ENCODE measurements at places on chromosomes 2 and 18.

DNA sequence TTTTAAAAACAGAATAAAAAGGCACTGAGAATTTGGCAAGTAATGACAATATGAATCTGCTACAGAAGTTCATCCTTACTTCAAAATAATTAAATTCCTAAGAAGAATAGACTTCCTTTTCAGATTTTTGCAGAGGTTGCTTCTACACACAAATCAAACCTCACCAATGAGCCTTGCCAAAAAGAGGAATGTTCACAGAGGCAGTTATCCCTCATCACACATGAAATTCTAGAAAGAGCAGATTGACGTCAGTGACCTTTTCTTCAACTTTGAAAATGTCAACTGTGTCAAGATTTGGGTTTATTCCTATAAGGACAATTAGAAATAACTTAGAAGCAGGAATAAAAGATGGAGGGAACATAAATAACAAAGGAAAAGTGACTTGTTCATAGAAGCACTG lies 64.6 kb downstream of the MBD2 start:
- no peak overlapping the region for H3K27ac ChIP-seq
- no peak overlapping the region for H3K4me3 ChIP-seq
- H3K4me1 ChIP-seq = no peaks in the 10 kb centered on the region
- no peaks in the 10 kb centered on the region for H3K36me3 ChIP-seq
- no peak for DNase-seq

GRCh38 chr2:36892805-36893204 lies 73.5 kb downstream of the STRN start:
- H3K36me3 ChIP-seq = peaks cover 16% of the 10 kb centered on the region
- no peak for DNase-seq
- no peak overlapping the region for H3K27ac ChIP-seq
- no peak overlapping the region for H3K4me3 ChIP-seq

GRCh38 chr18:2192562-2192961 lies 378.7 kb downstream of the METTL4 start:
- H3K36me3 ChIP-seq = no peaks in the 10 kb centered on the region
- no peaks in the 10 kb centered on the region for H3K4me1 ChIP-seq
- H3K27ac ChIP-seq = no peak overlapping the region
- H3K27me3 ChIP-seq = no peaks in the 10 kb centered on the region
- no peak overlapping the region for H3K4me3 ChIP-seq

DNA sequence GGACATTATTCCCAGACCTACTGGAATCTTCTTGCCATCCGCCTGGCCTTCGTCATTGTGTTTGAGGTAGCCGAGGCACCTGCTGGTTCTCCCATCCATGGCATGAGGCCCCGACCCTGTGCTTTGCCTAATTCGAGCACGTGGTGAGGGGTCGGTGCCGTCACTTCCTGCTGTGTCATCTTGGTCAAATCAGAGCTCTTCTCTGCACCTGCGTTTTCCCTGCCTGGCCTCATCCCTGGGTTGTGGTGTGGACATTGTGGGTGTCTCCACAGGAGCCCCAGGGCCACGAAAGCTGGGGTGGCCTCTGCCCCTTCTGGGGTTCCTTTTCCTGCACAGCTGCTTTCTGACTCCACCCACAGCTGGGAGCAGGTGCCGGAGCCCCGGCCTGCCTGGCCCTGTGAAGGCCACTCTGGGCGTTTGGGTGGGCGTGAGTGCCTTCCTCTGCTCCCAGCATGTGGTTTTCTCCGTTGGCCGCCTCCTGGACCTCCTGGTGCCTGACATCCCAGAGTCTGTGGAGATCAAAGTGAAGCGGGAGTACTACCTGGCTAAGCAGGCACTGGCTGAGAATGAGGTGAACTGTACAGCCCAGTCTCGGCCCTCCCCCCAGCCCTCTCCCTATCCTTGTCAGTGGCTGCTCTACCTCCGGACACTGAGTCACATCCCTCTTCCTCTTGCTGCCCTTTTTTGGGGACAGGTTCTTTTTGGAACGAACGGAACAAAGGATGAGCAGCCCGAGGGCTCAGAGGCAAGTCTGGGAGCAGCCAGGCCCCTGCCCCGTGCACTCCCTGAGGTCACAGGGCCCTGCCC lies 34.9 kb downstream of the ANO7 start:
- H3K27me3 ChIP-seq = no peaks in the 10 kb centered on the region
- H3K4me3 ChIP-seq = no peak overlapping the region
- no peak for DNase-seq
- H3K27ac ChIP-seq = no peak overlapping the region

- DNase-seq = no peak
- H3K27me3 ChIP-seq = no peaks in the 10 kb centered on the region
- H3K36me3 ChIP-seq = no peaks in the 10 kb centered on the region
- H3K27ac ChIP-seq = no peak overlapping the region
- no peak overlapping the region for H3K4me3 ChIP-seq
Measured at GRCh38 chr2:59041139-59041538, 800.0 kb upstream of the FANCL start.

GRCh38 chr2:85178980-85179411 lies 45.8 kb downstream of the TCF7L1 start:
- no peak overlapping the region for H3K4me3 ChIP-seq
- peaks cover 56% of the 10 kb centered on the region for H3K4me1 ChIP-seq
- no peaks in the 10 kb centered on the region for H3K36me3 ChIP-seq
- DNase-seq = no peak

- no peak overlapping the region for H3K4me3 ChIP-seq
- H3K36me3 ChIP-seq = no peaks in the 10 kb centered on the region
- H3K27me3 ChIP-seq = no peaks in the 10 kb centered on the region
- DNase-seq = no peak
Measured at GRCh38 chr2:205972113-205972512, 113.9 kb downstream of the INO80D start.

- H3K4me1 ChIP-seq = peaks cover 38% of the 10 kb centered on the region
- peaks cover 20% of the 10 kb centered on the region for H3K36me3 ChIP-seq
- H3K27me3 ChIP-seq = no peaks in the 10 kb centered on the region
- DNase-seq = no peak
- H3K27ac ChIP-seq = no peak overlapping the region
Measured at GRCh38 chr2:69181806-69182427, 168.9 kb downstream of the ANTXR1 start.

- H3K4me3 ChIP-seq = no peak overlapping the region
- no peaks in the 10 kb centered on the region for H3K36me3 ChIP-seq
- no peak overlapping the region for H3K27ac ChIP-seq
- H3K27me3 ChIP-seq = no peaks in the 10 kb centered on the region
- no peaks in the 10 kb centered on the region for H3K4me1 ChIP-seq
- no peak for DNase-seq
Measured at GRCh38 chr18:78937166-78937565, 42.5 kb upstream of the SALL3 start.

DNA sequence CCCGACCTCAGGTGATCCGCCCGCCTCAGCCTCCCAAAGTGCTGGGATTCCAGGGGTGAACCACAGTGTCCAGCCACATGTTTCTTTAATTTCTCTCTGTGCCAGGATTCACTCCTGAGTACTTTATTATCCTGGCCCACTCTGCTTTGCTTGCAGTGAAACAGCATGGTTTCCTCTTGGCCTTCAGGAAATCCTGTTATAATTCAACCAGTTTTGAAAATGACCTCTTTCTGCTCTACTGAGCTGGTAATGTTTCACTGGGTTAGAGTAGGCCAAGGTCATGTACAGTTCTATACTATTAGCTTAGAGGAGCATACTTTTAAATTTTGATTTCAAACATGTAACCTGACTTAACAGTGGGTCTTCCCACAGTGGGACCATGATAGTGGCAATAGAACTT lies 90.6 kb upstream of the PELI1 start:
- no peak for DNase-seq
- H3K27me3 ChIP-seq = no peaks in the 10 kb centered on the region
- H3K4me3 ChIP-seq = no peak overlapping the region
- no peaks in the 10 kb centered on the region for H3K36me3 ChIP-seq
- peaks cover 11% of the 10 kb centered on the region for H3K4me1 ChIP-seq
- H3K27ac ChIP-seq = no peak overlapping the region

DNA sequence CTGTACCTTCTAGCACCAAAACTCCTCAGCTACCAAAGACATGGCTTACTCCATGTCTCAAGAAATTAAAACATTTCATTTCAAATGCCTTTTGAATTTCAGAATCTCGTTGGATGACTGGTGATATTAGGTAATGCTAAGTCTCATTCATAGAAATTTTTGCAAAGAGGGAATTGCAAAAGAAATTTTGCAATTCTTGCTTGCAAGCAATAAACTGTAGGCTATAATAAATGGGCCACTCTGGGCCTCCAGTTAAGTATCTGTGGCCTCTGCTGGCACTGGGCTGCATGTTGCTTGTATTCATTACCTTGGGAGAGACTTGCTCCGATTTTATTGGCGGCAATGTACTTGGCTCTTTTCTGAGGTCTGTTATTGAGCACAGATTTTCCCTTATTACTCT lies 2.8 kb upstream of the LCLAT1 start:
- H3K27me3 ChIP-seq = no peaks in the 10 kb centered on the region
- H3K36me3 ChIP-seq = no peaks in the 10 kb centered on the region
- no peak overlapping the region for H3K4me3 ChIP-seq
- peaks cover 20% of the 10 kb centered on the region for H3K4me1 ChIP-seq

- H3K27me3 ChIP-seq = no peaks in the 10 kb centered on the region
- no peak overlapping the region for H3K4me3 ChIP-seq
- H3K36me3 ChIP-seq = no peaks in the 10 kb centered on the region
Measured at GRCh38 chr2:181753686-181754085, 73.4 kb upstream of the NEUROD1 start.

DNA sequence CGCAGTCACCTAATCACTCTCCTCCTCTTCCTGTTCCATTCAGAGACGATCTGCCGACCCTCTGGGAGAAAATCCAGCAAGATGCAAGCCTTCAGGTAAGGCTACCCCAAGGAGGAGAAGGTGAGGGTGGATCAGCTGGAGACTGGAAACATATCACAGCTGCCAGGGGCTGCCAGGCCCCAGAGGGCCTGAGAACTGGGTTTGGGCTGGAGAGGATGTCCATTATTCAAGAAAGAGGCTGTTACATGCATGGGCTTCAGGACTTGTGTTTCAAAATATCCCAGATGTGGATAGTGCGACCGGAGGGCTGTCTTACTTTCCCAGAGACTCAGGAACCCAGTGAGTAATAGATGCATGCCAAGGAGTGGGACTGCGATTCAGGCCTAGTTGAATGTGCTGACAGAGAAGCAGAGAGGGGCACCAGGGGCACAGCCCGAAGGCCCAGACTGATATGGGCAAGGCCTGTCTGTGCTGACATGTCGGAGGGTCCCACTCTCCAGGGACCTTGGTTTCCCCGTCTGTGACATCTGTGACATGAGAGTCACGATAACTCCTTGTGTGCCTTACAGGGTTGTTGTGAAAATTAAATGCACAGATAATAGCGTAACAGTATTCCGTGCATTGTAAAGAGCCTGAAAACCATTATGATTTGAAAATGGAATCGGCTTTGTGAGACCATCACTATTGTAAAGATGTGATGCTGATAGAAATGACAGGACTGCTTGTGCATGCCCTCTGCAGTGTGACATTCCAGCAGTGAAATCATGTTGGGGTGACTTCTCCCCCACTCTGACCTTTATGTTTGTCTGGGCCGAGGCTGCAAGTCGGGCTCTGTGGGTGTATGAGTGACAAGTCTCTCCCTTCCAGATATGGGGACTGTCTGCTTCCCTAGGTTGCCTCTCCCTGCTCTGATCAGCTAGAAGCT lies 510 bp downstream of the IL1RN start:
- no peaks in the 10 kb centered on the region for H3K36me3 ChIP-seq
- no peak overlapping the region for H3K4me3 ChIP-seq
- H3K27ac ChIP-seq = no peak overlapping the region
- H3K4me1 ChIP-seq = no peaks in the 10 kb centered on the region

- H3K36me3 ChIP-seq = no peaks in the 10 kb centered on the region
- peaks cover 6% of the 10 kb centered on the region for H3K4me1 ChIP-seq
- no peaks in the 10 kb centered on the region for H3K27me3 ChIP-seq
Measured at GRCh38 chr2:216018709-216019108, 5.4 kb upstream of the MREG start.

DNA sequence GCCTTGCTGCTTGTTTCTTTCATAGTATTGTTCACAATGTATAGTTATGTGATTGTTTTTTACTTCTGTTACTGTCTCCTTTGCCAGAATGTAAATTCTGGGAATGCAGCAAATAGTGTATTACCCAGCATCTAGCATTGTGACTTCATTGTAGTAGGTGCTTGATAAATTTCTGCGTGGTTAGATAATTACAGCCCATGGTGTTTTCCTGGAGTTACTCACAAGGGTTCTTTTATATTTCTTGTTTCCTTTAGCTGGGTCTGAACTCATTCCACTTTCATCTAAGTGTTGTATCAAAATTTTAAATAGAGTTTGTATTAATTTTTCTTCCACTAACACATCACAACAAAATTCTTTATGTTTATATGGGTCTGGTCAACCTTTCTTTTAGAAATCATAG lies 132.6 kb downstream of the MAP4K4 start:
- no peak for DNase-seq
- no peak overlapping the region for H3K4me3 ChIP-seq
- no peaks in the 10 kb centered on the region for H3K27me3 ChIP-seq
- no peaks in the 10 kb centered on the region for H3K36me3 ChIP-seq
- H3K27ac ChIP-seq = peak overlapping the region; percentile 76

GRCh38 chr2:101026253-101026701 lies 24.2 kb downstream of the RPL31 start:
- no peak overlapping the region for H3K4me3 ChIP-seq
- H3K27me3 ChIP-seq = no peaks in the 10 kb centered on the region
- no peaks in the 10 kb centered on the region for H3K4me1 ChIP-seq
- no peaks in the 10 kb centered on the region for H3K36me3 ChIP-seq

- no peak overlapping the region for H3K27ac ChIP-seq
- no peak overlapping the region for H3K4me3 ChIP-seq
- no peaks in the 10 kb centered on the region for H3K27me3 ChIP-seq
- H3K36me3 ChIP-seq = no peaks in the 10 kb centered on the region
- no peaks in the 10 kb centered on the region for H3K4me1 ChIP-seq
Measured at GRCh38 chr18:417495-417894, 83.0 kb downstream of the COLEC12 start.

- H3K27me3 ChIP-seq = no peaks in the 10 kb centered on the region
- DNase-seq = no peak
- no peaks in the 10 kb centered on the region for H3K36me3 ChIP-seq
- H3K4me3 ChIP-seq = peak overlapping the region; percentile 96
- peak overlapping the region; percentile 98 for H3K27ac ChIP-seq
Measured at GRCh38 chr2:38602136-38602731, 494 bp downstream of the HNRNPLL start.

Data from vagina (tissue), 2 donors.